Erythroblast (primary cell): ENCODE measurements at places on chromosomes 13 and 19.

GRCh38 chr19:12868540-12869112 lies 12.6 kb downstream of the DNASE2 start:
- peak; percentile 38 for DNase-seq

- no peak for DNase-seq
Observed at GRCh38 chr19:33477781-33478180, 43.8 kb downstream of the PEPD start.

DNA sequence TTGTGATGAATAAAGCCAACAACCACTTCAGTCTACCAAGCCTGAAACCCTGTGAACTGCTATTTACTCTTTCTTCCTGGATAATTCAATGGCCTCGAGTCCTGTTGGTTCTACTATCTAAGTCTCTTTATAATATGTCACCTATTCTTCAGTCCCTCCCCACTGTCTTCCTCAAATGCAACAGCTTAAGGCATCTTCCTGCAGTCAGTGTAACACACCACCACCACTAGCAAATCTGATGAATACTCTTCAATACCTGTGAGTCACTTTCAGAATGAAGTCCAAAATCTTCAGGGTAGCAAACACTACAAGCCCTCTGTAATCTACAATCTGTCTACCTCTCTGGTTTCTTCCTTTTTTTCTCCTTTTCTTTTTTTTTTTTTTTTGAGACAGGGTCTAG lies 32.9 kb downstream of the ZDHHC20 start:
- no peak for DNase-seq

DNA sequence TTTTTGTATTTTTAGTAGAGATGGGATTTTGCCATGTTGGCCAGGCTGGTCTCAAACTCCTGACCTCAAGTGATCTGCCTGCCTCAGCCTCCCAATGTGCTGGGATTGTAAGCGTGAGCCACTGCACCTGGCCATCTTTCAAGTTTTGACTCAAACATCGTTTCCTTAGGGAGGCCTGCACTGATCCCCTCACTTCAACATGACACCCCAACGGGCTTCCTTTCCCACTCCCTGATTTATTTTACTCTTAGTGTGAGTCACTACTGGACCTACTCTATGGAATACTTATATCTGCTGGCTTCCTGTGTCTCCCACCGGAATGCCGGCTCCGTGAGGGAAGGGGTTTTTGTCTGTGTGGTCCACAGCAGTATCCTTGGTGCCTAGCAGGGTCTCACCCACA lies 4.5 kb upstream of the ADAMTS10 start:
- DNase-seq = no peak

GRCh38 chr13:26446751-26447150 lies 110.7 kb upstream of the WASF3 start:
- no peak for DNase-seq

DNA sequence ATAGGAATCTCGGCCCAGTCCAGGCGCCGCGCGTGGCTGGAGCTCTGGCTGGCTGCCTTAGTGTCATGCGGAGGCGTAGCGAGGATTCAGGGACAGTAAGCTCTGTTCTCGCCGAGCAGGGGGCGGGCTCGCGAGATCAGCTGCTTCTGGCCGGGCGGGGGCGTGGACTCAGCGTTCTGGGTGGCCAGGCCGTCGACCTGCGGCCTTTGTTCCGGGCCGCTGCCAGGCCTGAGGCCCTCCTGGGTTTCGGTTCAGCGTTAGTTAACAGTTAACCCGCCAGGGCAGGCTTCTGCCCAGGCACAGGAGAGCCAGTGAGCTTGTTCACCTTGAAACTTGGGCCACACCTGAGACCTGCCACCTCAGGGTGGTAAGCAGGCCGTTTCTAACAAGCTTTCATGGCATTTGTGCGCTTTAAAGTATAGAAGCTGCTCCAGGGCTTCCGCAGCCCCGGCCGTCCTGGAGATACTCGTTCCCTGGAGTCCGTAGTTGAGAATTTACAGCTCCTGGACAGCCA lies 332.2 kb upstream of the SGCG start:
- no peak for DNase-seq

DNA sequence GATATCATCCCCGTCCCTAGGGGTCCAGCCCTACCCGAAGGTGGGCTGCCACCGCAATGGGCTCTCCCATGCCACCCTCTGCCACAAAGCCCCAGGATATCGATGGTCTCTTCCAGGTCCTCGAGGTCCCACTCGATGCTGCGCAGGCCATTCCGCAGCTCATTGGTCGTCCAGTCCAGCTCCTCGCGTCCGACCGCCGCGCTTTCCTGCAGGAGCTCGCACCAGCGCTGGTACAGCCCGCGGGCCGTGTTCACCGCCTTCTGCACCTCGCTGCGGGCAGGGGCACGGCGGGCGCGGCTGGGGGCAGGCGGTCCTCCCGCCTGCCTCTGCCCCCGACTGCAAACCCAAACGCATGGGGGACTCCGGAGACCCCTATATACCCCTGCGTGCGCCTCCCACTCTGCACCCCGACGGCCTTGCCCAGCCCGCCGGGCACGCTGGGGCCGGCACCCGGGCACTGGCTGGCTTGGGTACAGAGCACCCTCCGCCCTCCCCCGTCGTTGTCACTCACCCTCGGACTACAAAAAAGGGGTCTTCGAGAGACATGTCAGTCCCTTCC lies 468 bp downstream of the STX10 start:
- DNase-seq = peak; percentile 69

GRCh38 chr19:38653028-38653571 lies 5.7 kb downstream of the ACTN4 start:
- no peak for DNase-seq

DNA sequence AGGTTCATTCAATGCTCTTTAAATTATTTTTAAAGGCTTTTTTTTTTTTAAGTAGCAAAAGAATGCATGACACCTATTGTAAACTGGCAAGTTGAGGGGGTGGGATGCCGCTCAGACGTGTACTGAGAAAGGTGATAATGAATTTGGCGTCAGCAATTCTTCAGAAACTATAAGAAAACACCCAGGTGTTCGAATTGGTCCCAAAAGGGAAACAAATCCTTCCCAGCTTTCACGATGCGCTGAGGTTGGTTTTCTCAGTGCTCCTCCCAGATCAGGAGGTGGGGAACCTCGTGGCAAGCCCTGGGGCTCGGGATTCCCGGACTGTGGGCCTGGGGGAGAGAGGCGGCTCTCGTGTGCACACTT lies 543 bp upstream of the FAM124A start:
- no peak for DNase-seq

DNA sequence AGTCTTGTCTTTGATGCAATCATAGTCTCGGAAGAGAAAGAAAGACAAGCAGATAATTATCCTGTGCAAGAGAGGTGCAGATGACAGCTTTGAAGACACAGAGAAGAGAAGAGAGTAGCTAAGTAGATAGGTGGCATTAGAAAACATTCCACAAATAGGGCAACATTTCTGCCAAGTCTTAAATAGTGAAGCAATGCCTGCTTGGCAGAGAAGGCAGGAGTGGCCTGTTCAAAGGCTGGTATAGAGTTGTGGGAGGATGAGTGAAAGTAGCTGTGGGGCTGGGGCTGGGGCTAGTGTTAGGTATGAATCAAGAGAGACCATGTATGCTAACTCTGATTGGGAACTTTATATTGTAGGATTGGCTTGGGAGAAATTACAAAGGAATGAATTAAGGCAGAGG lies 305.5 kb downstream of the DNAJC15 start:
- no peak for DNase-seq
